ENCODE measurements at places on chromosomes 7 and 10.

GRCh38 chr7:84003191-84003590 is 191.4 kb downstream of the SEMA3A start:
- DNase-seq, result no peak

DNA sequence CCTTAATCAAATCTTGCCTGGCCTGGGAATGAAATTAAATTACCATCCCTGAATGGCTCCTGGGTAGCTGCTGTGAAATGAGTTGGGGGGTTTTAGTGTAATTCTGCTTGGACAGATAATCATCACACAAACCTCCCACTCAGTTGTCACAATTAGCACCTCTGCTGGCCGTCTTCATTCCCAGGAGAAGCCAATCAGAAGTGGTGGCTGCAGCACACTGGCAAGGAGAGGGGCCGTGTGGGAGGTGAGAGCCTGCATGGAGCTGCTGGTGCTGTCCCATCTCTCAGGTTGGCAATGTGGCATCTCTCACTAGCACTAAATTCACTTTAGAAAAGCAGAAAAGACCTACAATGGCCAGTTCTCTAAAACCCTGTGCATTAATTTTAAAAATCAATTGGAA is 92.5 kb downstream of the NT5C2 start:
- DNase-seq, result no peak

DNA sequence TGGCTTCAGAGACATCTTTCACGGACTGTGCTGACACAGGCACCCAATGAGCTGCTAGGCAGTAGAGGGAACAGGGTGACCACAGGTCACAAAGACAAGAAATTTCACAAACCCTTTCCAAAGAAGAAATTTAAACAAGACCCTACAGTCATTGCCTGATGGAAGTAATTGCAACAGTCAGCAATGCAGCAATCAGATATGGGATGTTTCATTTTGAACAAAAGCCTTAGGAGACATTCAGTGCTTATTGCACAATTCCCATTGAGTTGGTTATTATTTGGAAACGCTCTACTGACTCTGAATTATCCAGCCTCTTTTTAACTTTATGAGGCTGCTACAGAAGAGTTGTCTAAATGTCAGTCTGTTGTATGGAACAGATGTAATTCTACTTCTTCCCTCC is 85.5 kb downstream of the ETV1 start:
- no peak for DNase-seq

DNA sequence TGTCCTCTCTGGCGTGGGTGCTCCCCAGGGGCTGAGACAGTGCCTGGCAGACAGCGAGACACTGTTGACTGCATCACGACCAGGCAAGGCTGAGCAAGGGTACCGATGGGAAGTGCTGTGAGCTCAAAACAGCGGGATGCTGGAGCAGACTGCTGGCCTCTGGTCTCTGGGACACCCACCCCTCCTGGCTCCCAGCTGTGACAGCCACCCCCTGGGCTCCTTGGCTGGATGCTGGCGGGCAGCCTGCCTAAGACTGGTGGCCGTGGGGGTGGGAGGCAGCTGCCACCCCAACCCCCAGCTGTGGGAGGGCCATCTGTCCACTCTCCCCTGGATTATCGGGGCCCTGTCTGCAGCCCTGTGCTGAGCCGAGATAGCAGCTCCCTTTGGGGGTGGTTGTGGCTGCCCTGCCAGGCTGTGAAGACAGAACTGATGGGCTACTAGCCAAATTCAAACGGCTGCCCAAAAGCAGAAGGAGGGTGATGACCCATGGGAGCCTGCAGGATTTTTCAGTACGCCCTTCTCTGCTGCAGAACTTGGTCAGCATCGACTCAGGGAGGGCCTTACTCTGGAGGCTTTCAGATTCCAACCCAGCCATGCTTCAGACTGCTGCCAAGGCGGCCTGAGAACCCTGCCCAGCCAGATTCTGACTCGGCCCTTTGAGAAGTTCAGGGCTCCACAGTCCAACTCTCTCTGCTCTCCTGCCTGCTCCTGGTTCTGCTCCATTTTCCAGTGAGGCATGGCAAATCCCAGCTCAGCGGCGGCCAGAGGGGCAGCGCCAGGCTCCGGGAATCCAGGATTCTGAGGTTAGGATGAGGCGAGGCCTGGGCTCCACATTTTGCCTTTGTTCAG is 125.3 kb downstream of the NEURL1 start:
- DNase-seq, result no peak

DNA sequence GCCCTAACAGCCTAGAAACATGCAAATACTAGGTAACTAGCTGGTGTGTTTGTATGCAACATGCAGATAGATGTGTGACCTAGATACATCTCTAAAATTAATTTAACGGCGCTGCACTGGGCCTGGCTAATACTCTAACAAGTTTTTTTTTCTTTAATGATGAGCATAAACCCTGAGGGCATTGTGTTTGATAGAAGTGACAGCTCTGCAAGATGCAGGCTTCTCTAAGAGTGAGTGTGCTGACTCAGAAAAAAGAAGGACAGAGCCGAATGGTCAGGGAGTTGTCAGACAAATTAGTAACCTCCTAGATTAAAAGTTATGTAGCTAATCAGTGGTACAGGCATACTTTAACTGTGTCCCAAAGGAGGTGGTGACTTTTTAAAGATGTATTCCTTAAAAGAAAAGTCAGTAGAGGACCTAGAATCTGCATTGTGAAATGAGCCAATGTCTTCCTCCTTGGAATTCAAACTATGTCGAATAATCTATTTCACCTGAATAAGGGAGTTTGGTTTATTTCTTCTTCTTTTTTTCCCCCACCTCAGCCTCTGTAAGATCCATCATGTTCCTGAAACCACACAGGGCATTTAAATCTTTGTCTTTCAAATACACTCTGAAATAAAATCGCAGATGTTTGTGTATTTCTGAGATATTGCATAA is 315.1 kb downstream of the GFRA1 start:
- DNase-seq, result no peak
